ENCODE measurements at places on chromosomes 6 and 20.
A peak's percentile ranks its signal among the peaks of the same experiment; 100 is the strongest.

GRCh38 chr20:58997141-58997770, 9.8 kb downstream of the CTSZ start:
- no peak for DNase-seq

DNA sequence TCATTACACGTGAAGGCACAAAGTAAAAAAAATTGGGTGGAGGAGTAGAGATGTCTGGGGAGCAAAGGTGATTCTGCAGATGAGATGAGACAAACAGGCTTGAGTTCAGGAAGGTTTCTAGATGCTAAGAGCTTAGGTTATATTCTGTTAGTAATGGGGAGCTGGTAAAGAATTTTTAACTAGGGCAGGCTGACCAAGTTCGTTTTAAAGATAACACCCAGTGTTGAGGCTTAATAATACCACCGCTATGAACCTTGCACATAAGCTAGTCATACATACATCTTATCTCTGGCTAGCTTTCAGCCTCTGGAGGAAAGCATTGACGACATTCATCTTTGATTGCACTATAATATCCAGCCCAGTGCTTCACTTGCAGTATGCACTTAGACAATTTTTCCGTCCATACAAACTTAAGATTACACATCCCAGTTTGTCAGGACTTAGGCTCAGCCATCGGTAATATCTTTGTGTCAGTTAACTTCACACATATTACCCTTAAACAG, 12.1 kb downstream of the NHSL1 start:
- no peak for DNase-seq

GRCh38 chr6:55652429-55652828, 73.4 kb upstream of the HMGCLL1 start:
- no peak for DNase-seq

- no peak for DNase-seq
Observed at GRCh38 chr20:37538003-37538402, 10.3 kb upstream of the BLCAP start.

GRCh38 chr20:10537850-10538480, 102.9 kb downstream of the SLX4IP start:
- no peak for DNase-seq

DNA sequence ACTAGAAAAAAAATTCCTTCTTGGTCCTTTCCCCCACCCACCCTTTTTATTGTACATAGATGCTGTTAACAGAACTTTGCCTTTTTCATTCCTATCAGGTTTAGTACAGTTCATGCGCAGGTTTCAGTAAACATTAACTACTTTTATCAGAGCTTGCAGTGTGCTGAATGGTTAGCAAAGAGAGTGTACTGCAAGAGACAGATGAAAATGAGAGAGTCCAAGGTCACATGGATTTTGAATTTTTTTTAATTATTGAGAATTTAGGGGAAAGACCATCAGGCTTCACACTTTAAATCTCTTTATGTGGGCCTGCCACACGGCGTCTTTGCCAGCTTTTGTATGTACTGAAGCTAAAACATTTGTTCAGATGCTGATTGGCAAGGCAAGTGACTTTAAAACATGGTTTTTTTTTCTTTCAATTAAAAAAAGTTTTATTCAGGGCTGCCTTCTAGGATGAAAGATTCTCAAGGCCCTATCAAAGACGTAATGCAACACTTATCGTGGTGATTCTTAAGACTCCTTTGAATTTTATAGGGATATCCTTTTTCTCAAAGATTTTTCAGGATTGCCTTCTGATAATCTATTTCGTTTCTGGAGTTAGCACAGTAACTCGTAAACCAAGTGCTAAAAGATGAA, 32.2 kb downstream of the RREB1 start:
- DNase-seq = no peak

GRCh38 chr6:170087941-170088581, 202.8 kb downstream of the DLL1 start:
- DNase-seq = peak; percentile 17

- DNase-seq = no peak
Observed at GRCh38 chr6:41728073-41728936, 7.1 kb downstream of the TFEB start.

DNA sequence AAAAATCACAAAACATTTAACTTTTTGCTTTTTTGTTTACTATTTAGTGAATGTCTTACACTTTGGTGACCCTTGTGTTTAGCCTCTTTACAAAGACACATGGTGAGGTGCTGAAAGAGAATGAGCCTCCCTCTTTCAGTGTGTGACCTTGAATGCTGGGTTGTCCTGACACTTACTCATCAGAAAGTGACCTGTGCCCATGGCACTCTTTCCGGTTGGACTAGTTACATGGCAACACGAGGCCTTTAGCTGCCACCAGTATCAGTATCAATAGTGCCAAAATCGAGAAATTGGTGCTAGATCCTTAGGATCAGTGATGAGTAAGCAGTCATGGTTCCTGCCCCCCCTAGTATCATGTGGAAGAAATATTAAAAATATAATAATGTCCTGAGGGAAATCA, 1.7 kb upstream of the RPL7L1 start:
- no peak for DNase-seq

- no peak for DNase-seq
Observed at GRCh38 chr6:166278579-166279392, 29.4 kb downstream of the PRR18 start.

DNA sequence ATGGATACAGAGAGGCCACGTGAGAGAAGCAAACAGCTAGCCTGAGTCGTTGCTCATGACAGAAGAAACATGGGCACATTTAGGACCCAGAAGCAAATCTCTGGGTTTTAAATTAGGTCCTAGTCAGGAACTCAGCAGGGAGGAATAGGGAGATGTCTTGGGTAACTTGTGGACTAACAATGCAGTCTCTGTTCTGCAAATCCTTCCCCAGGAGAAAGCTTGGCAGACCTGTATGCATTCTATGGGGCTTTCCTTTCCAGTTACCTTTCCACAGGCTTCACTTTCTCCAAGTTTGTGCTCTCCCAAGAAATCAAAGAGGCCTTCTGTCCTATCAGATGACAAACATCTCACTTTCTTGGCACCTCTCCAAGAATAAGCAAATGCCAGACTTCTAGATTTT, 47.2 kb upstream of the PLCB4 start:
- no peak for DNase-seq

DNA sequence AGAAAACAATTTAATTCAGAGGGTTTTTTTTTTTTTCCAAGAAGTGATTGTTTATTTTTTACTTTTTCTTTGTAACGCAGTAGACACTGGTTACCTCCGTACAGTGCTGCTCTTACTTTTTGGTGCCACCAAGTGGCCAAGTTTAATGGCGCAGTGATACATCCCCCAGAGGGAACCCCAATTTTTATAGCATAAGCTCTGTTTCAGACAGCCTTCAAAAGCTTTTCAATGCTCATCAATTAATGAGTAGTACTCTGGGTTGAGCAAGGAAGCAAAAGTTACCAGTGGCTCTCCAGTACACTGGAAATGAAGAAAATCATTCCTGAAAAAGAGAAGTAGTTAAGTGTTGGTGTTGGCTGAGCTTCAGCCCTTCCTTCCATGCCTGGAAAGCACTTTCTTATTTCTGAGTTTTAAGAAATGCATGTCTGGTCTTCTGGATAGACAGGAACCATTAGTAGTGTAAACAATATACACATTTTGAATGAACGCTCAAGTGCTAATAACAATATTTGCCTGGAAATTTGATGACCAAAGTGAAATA, 129.1 kb upstream of the SMLR1 start:
- DNase-seq = peak; percentile 34

GRCh38 chr20:47533518-47534062, 31.9 kb downstream of the NCOA3 start:
- DNase-seq = no peak

- DNase-seq = no peak
Observed at GRCh38 chr20:58840816-58841538, 9.7 kb downstream of the GNAS-AS1 start.

GRCh38 chr6:47175656-47176055, 133.5 kb upstream of the ADGRF1 start:
- no peak for DNase-seq

DNA sequence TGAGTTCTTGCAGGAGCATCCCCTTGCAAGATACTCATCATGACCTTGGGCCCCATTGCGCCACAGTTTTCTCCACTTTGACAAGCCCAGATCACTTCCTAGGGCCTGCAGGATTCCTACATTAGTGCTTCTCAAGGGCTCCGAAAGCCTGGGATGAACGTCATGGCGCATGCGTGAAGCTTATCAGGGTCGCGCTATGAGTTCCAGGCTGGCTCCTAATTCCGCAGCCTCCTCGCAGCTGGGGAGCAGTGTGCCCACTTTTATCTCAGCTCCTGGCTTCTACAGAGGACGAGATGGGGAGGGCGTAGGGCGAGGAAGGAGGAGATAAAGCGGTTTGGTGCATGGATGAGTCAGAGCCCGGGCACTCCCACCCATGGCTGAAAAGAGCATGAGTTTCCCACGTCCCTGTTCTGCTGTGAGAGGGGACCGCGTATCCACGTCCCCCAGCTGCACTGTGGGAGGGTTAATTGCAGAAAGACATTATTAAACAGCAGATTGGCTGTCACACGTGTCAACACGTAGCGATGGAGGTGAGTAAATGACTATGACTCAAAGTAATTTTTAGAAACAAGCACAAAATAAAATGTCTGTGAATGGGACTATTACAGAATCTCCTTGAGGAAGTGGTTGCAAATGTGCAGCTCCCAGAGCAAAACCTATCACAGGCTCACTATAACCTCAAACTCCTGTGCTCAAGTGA, 72.9 kb upstream of the DSP start:
- DNase-seq = no peak

- DNase-seq = no peak
Observed at GRCh38 chr6:21158149-21158548, 435.4 kb upstream of the SOX4 start.

GRCh38 chr6:5158180-5158579, 73.0 kb downstream of the PPP1R3G start:
- DNase-seq = no peak

GRCh38 chr6:131163886-131164285, 28.6 kb downstream of the AKAP7 start:
- DNase-seq = no peak

GRCh38 chr6:135250234-135250633, 69.1 kb downstream of the MYB start:
- DNase-seq = no peak

- DNase-seq = no peak
Observed at GRCh38 chr20:63051911-63052310, 45.1 kb upstream of the BHLHE23 start.

- DNase-seq = no peak
Observed at GRCh38 chr6:97658090-97658489, 375.1 kb upstream of the MMS22L start.

- no peak for DNase-seq
Observed at GRCh38 chr20:63273635-63274380, 1.2 kb downstream of the ARFGAP1 start.

DNA sequence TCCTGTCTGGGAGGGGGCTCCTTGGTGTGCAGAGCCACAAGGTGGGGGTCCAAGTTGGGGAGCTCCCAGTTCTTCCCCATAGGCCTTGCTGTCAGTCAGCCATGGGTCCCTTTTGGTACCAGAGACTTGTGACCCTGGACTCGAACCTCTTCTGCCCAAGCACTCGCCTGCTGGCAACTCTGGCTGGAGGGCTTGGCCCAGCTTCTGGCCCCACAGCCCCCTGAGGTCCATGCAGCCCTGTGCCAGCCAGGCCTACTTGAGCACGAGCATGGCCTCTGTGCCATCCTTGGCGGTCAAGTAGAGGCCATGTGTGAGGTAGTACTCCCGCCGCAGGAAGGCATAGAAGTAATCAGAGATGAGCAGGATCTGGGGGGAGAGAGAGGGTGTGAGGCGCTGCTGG, 2.1 kb downstream of the MAP1LC3A start:
- DNase-seq = no peak

- DNase-seq = peak; percentile 52
Observed at GRCh38 chr20:2767768-2768631, 32.4 kb downstream of the CPXM1 start.

DNA sequence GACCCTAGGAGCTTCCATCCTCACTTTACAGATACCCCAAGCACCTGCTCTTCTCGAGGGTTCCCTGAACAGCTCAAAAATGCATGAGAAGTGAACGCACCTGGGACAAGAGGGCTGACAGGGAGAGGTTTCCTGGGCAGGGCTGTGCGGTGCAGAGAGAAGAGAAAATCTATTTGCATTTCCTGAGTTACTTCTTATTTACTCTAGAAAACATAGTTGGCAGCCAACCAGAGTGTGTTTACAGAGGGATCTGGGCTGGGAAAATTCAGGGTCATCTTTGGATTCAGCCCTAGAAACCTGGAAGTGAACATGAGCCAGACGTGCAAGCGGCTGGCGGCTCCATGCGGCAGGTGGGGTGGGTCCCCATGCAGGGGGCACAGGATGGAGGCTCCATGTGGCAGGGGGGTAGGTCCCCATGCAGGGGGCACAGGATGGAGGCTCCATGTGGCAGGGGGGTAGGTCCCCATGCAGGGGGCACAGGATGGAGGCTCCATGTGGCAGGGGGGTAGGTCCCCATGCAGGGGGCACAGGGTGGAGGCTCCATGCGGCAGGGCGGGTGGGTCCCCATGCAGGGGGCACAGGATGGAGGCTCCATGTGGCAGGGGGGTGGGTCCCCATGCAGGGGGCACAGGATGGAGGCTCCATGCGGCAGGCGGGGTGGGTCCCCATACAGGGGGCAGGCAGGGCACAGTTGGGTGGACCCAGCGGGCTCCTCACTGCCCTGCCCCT, 342.0 kb downstream of the TAF4 start:
- no peak for DNase-seq

- no peak for DNase-seq
Observed at GRCh38 chr20:58014628-58015315, 213.7 kb downstream of the ANKRD60 start.

GRCh38 chr6:144186817-144187625, 36.7 kb downstream of the STX11 start:
- no peak for DNase-seq

DNA sequence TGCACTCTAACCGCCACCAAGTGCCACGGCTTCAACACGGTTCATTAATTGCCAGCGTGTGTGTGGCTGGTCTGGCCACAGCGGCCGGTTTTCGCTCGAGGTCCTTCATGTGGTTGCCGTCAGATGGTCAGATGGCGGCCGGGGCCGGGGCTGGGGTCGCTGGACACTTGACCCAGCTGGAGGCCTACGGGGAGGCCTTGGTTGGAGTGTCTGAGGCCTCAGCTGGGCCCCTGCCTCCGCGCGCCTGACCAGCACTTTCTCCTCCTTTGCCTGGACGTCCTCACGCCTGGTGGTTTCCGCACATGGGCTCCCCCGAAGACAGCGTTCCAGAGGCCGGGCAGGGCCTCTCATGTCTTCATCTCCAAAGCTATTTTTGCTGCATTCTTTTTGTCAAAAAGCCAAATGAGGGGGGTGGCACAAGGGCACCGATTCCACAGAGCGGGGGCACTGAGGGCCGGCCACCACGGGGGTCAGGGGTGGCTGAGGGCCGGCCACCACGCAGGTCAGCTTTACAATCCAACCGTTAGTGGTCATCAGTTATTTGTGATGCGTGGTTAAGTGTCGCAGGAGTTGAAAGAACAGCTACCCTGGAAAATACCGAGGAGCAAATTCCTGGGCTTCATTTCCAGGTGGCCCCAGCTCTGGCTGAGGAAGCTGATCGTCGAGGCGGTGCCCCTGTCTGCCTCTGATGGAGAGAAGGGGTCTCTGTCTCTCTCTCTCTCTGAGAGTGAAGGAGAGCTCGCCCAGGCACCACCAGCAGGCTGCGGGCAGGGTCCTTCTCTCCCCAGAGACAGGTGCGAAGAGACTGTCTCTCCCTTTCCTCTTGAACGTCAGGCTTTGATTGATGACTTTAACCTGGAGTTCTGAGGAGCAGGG, 50.5 kb upstream of the FRMD1 start:
- DNase-seq = no peak

- DNase-seq = no peak
Observed at GRCh38 chr6:105432797-105433196, 29.9 kb upstream of the PREP start.
